ENCODE measurements at places on chromosomes 2 and 18. TPM values are rescaled to one million over a fixed set of nuclear protein-coding genes. Genes with fewer than 3 reads are reported as not detected.

- no peaks in the 10 kb centered on the region for H3K27me3 ChIP-seq
- H3K27ac ChIP-seq, result no peak overlapping the region
- DNase-seq, result no peak
- H3K4me1 ChIP-seq, result peaks cover 11% of the 10 kb centered on the region
- no peak overlapping the region for H3K4me3 ChIP-seq
Observed at GRCh38 chr2:47095349-47096020, 59.6 kb downstream of the STPG4 start.

- no peak for DNase-seq
- no peak overlapping the region for H3K27ac ChIP-seq
- no peak overlapping the region for H3K4me3 ChIP-seq
- no peaks in the 10 kb centered on the region for H3K36me3 ChIP-seq
Observed at GRCh38 chr2:163077241-163077640, 238.7 kb upstream of the KCNH7 start.

DNA sequence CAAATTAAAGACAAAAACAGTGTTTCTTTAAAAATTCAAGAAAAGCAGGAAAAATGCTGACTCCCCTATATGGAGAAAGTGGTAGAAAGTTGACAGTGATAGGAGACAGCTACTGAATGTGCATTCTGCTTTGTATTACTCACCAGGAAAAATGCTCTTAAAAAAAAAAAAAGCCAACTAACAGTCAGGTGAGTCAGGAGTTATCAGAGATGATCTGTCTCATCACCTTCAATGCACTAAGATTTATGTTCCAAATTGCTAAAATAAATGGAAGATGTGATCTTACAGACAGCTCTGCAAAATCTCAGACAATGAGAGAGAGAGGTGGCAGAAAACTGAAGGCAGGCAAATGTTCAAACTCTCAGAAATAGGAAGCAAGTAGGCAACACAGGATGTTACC is 47.6 kb upstream of the ZNF521 start:
- H3K36me3 ChIP-seq, result no peaks in the 10 kb centered on the region
- H3K4me3 ChIP-seq, result no peak overlapping the region
- H3K27me3 ChIP-seq, result no peaks in the 10 kb centered on the region
- H3K4me1 ChIP-seq, result no peaks in the 10 kb centered on the region
- H3K27ac ChIP-seq, result no peak overlapping the region
- no peak for DNase-seq

- no peak overlapping the region for H3K4me3 ChIP-seq
- H3K27me3 ChIP-seq, result no peaks in the 10 kb centered on the region
- H3K36me3 ChIP-seq, result peaks cover 7% of the 10 kb centered on the region
- no peak for DNase-seq
- peaks cover 15% of the 10 kb centered on the region for H3K4me1 ChIP-seq
Observed at GRCh38 chr2:24825883-24826772, 32.9 kb downstream of the CENPO start.

GRCh38 chr2:65706411-65706810 is 274.0 kb upstream of the SPRED2 start:
- H3K4me1 ChIP-seq, result no peaks in the 10 kb centered on the region
- peaks cover 32% of the 10 kb centered on the region for H3K27me3 ChIP-seq
- H3K36me3 ChIP-seq, result no peaks in the 10 kb centered on the region
- no peak overlapping the region for H3K27ac ChIP-seq

DNA sequence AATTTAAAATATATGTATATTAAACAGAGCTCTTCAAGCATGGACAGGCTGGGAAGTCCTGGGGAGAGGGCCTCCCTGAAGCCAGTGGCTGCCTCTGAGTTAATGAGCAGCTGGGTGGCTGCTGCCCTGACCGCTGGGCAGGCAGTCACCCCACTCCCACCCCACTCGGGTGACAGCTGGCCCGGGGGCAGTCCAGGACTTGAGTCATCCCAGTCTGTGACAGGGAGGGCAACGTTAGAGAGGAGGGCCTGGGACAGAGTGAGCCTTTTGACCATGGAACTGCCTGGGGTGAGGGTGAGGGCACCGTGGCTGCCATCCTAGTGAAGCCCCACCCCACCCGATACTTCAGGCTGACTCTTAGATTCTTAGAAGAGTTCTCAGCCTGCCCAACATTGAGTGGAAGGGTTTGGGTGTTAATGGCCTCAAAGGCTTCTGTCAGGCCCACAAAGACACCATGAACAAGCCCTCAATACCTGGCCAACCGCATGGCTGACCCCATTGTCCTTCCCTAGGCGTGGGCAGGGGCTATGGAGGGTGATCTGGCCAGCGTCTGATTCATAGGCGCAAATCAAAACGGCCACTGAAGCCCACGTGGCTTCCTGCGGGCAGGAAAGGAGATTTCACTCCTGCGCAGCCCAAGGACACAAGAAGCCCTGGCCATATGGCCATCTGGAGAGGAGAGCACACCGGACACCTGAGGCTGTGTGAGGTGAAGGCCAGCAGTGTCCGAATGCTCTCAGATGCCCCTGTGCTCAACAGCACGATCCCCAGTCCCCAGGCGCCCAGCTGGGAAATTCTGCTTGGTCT is 47.5 kb downstream of the MRPS5 start:
- H3K4me1 ChIP-seq, result peaks cover 10% of the 10 kb centered on the region
- DNase-seq, result no peak
- no peak overlapping the region for H3K4me3 ChIP-seq
- no peaks in the 10 kb centered on the region for H3K36me3 ChIP-seq

GRCh38 chr2:237927986-237928385 is 38.8 kb upstream of the UBE2F start:
- no peak overlapping the region for H3K4me3 ChIP-seq
- no peaks in the 10 kb centered on the region for H3K27me3 ChIP-seq
- H3K36me3 ChIP-seq, result no peaks in the 10 kb centered on the region
- H3K4me1 ChIP-seq, result peaks cover 10% of the 10 kb centered on the region
- H3K27ac ChIP-seq, result no peak overlapping the region

DNA sequence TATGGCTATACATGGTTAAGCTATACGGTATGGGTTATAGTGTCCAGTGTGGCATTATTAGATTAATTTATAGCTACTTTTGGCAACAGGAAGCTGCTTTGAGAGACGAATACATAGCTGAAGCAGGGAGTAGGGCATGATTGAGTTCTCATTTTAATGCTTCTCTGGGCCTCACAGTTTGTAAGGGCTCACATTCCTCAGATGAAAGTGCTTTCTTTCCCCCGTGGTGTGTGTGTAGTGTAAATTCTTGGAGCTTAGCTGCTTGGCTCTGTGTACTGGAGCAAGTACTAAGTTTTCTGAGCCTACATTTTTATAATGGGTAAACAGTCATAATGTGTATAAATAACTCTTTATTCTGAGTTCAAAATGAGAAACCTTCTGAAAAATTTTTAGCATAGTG is 173.7 kb downstream of the PTPRM start:
- no peaks in the 10 kb centered on the region for H3K27me3 ChIP-seq
- peaks cover 71% of the 10 kb centered on the region for H3K4me1 ChIP-seq
- H3K4me3 ChIP-seq, result no peak overlapping the region
- H3K36me3 ChIP-seq, result no peaks in the 10 kb centered on the region

DNA sequence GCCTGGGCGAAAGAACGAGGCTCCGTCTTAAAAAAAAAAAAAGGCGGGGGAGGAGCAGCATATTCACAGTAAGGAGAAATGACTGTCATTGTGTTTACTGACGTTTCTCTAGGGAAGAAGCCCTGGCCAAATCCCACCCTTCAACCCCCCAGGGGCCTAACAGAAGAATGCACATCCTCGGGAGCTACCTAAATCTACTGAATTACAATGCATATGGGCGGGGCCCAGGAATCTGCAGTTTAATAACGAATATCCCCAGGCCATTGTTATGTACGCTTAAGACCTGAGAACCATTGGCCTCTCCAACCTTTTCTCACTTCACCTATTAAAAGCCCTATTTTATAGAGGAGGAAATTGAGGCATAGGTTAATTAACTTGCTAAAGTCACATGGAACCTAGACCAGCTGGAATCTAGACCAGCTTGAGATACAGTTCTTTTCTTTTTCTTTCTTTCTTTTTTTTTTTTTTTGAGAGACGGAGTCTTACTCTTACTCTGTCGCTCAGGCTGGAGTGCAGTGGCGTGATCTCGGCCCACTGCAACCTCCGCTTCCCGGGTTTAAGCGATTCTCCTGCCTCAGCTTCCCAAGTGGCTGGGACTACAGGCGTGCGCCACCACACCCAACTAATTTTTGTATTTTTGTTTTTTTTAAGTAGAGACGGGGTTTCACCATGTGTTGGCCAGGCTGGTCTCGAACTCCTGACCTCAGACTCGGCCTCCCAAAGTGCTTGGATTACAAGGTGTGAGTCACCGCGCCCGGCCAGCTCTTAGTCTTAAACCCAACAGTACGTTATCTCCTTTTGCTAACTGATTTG is 708 bp upstream of the RIF1 start:
- no peaks in the 10 kb centered on the region for H3K27me3 ChIP-seq
- H3K4me3 ChIP-seq, result peak overlapping the region; percentile 90
- H3K27ac ChIP-seq, result peak overlapping the region; percentile 96
- peaks cover 39% of the 10 kb centered on the region for H3K4me1 ChIP-seq
- DNase-seq, result no peak

DNA sequence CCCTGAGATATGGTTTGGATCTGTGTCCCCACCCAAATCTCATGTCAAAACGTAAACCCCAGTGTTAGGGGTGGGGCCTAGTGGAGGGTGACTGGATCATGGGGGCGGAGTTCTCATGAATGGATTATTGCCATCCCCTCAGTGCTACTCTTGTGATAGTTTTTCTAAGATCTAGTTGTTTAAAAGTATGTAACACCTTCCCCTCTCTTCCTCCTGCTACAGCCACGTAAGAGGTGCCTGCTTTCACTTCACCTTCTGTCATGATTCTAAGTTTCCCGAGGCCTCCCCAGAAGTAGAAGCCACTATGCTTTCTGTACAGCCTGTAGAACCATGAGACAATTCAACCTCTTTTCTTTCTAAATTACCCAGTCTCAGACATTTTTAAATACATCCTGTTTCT is 16.9 kb downstream of the PUM2 start:
- no peak overlapping the region for H3K4me3 ChIP-seq
- no peak overlapping the region for H3K27ac ChIP-seq
- no peak for DNase-seq
- no peaks in the 10 kb centered on the region for H3K36me3 ChIP-seq
- H3K4me1 ChIP-seq, result peaks cover 62% of the 10 kb centered on the region

DNA sequence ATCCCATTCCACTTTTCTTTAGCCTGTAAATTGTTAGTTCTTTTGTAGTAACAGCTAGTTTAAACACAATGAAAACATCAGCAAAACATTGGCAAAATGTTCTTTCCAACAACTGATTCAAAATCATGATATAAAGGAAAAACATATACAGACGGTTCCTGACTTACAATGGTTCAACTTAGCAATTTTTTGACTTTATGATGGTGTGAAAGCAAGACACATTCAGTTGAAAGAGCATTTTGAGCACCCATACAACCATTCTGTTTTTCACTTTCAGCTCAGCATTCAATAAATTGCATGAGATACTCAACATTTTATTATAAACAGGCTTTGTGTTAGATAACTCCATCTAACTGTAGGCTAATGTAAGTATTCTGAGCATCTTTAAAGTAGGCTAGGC is 185.1 kb downstream of the NOL4 start:
- H3K27ac ChIP-seq, result no peak overlapping the region
- H3K4me1 ChIP-seq, result no peaks in the 10 kb centered on the region
- H3K36me3 ChIP-seq, result no peaks in the 10 kb centered on the region
- no peaks in the 10 kb centered on the region for H3K27me3 ChIP-seq
- H3K4me3 ChIP-seq, result peak overlapping the region; percentile 26

CCNT2 gene
- total RNA-seq, result 16.9 TPM

TMEM182 gene
- total RNA-seq, result 174 TPM

FAM237A gene
- total RNA-seq, result not detected

GALNT13 gene
- total RNA-seq, result 0.19 TPM

CHRND gene
- not detected for total RNA-seq
